ENCODE measurements at places on chromosomes 7 and 10.

DNA sequence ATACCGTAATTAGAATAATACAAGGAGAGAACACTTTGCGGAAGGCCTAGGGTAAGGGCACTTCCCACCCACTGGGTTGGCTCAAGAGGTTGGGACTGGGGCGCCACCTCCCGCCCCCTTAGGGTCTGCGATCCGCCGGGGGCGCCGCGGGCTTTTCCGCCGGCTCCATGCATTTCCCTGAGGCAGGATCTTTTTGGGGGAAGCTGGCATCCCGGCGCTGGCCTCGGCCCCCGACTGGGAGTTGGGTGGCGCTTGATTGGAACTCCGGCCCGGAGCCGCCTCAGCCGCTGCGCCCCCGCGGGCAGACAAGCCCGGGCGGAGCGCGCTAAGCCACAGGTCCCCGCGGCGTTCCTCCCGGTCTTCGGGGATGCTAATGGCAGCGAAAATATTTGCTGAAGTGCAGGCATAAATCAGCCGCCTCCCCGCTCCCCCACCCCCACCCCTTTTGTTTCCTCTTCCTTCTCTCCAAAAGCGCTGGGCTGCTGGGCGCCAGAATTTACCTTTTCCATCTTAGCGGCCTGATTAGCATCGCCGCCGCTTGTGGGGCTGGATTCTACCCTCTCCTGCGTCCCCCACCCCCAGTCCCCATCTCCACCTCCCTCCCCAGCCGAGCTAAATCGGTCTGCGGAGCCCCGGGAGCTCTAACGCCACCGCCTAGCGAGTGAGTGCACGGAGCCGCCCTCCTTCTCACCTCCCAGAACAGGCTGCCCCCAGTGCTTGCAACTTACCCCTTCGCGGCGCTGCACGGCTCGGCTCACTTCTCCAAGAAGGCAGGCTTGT lies 5.1 kb downstream of the UNC5B start:
- no peak for DNase-seq

- no peak for DNase-seq
Observed at GRCh38 chr10:23892296-23892695, 316.6 kb upstream of the KIAA1217 start.

- DNase-seq, result no peak
Observed at GRCh38 chr10:21431799-21432198, 93.7 kb downstream of the SKIDA1 start.

DNA sequence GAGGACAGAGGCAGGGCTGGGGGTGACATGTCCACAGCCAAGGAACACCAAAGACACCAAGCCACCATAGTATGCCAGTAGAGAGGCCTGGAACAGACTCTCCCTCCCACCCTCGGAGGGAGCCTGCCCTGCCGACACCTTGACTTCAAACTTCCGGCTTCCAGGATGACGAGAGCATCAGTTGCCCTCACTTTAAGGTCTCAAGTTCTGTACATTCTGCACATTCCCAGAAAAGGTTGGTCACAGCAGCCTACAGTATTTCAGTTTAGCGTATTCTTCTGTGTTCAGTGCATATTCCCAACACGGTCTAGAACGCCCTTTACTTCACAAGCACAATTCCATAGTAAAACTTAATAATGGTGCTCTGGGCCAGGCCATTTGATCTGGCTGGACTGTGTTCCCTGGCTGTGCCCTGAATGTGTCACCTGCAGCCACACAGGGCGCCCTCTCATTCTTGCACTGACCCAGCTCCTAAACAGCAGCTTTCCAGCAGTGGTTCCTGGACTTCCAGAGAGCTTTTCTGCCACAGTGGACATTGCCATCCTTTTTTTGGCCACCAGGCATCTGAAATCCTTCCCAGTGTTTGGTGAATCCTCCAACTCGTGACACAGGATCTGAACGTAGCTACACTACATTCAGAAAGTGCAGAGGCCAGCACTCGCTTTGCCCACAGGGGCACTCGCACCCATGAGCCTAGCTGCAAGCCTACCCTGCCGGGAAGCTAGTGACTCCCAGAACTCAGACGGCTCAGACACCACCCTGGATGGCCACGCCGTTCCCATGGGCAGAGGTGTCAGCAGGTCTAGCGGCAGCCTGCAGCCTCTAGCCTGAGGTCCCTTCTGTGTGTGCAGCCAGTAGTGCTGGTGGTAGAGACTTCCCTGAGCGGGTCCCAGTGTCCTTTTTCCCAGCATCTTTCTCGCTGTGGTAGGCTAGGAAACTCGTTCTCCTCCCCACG lies 36.4 kb upstream of the INSIG1 start:
- DNase-seq, result no peak

- DNase-seq, result no peak
Observed at GRCh38 chr7:138546064-138546619, 86.1 kb downstream of the TRIM24 start.

GRCh38 chr7:139431010-139431409 lies 52.5 kb downstream of the KLRG2 start:
- DNase-seq, result no peak
